Thymus (tissue), 14 donors: ENCODE measurements at places on chromosomes 4 and X.

- DNase-seq = no peak
These were observed 54.2 kb downstream of the AWAT2 start for GRCh38 chrX:69995362-69996112.

DNA sequence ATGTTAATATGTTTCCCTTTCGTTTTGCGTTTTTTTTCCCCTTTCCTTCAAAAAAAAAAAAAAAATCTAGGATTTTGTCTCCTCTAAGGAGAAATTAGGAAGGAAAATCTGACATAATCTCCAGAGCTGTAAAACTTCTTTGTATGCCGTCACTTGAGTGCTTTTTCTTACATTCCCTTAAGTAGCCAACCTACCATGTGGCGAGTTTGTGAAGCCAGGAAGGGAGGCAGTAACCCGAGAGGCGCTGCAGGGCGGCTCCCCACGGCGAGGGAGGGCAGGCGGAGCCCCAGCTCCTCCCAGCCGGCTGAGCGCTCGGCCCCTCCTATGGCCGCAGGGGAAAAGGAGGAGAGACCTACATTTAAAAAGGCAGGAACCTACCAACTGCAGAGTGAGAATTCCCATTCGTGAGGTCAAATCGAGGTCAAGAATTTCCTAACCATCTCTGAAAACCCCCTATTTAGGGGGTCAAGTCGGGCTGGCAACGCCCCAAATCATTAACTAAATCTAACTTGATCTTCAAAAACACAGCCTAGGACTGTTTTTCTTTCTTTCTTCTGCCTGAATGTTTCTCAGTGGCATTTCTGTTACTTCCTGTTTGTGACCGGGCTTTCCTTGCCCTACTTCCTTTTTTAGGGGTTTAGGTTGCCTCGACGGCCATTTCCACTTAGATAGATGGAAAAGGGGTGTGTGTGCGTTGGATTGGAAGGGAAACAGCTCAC lies 345.1 kb upstream of the KLF3 start:
- peak; percentile 52 for DNase-seq

DNA sequence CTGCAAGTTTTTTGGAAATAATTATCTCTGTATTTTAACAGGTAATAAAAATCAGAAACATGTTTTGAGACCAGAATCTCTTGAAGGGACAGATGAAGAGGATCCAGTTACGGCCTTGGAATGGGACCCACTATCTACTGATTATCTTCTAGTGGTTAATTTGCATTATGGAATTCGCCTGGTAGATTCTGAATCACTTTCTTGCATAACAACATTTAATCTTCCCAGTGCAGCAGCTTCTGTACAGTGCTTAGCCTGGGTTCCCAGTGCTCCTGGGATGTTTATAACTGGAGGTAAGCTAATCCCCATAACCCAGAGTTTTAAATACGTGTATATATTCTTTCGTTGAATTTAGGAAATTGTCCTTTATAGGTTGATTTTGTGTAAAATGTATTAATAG lies 59.4 kb downstream of the WDR17 start:
- DNase-seq = no peak

DNA sequence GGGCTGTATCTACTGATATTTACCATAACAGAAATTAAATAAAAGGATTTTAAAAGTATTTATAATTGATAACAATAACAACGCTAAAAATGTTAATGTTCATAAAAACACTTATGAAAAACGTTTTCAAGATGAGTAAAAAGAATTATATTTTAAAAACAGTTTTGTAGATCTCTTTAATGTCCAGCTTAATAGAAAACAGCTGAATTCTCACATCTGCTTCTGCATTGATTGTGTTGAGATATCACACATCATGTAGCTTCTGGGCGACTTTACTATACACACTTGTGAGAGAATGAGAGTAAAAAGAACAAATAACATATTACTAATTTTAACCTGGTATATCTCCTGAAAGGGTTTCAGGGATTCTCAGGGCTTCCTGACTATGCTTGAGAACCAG lies 83.6 kb downstream of the NCAPG start:
- DNase-seq = no peak

DNA sequence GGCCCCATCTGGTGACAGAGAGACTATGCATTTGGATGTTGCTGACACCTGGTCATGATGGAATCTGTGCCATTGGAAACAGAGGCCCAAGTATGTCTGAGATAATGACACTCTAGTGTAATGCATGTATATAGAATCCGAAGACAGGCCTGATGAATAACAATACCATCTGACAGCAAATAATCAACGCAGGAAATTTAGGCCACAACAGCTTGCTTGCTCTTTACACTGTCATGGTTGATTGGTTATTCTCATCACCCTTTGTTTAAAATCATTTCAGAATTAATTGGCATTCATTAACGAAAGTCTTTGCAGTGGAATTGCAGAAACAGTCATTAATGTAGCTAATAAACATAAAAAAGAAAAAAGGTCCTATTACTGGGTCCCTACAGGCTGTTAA lies 194.8 kb downstream of the AFF2 start:
- DNase-seq = no peak

DNA sequence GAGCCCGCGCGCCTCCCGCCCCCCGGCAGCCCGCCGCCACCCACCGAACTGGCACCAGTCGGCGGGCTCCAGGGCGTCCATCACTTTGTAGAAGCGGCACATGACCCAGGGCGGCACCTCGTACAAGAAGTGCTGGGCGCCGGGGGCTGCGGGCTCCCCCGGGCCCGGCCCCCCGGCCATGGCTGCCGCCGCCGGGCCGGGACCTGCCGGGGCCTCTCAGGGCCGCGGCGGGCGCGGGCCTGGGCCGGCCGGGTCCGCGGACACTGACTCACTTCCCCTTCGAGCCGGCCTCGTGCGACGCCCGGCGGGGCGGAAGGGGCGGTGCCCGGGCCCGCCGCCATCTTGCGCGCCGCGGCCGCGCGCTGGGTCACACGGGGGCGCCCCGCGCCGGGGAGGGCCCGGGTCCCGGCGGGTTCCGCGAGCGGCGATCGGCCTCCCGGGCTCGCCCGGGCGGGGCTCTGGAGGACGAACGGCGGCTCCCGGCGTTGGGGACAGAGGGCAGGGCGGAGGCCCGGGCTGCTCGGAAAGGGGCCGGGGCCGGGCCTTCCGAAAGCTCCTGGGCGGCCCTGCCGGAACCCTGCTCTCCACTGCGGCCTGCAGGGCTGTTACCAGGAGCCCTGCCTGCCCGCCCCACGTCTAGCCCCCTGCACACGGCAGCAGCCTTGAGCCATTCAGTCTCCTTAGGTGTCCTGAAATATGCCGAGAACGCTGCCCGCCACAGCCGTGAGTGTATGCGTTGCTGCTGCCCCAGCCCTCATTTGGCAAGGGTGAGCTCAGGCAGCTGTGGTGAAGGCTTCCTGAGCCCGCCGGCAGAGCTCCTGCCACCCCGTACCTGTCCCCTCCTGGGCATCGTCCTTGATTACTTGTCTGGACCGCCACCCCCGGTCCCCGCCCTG lies at the start of gene IRAK1:
Gene IRAK1 (minus strand): TSS at position 270 of the 896 bp plus-strand sequence. CDS start 90 bp downstream, at position 180.
- peak; percentile 42 for DNase-seq

DNA sequence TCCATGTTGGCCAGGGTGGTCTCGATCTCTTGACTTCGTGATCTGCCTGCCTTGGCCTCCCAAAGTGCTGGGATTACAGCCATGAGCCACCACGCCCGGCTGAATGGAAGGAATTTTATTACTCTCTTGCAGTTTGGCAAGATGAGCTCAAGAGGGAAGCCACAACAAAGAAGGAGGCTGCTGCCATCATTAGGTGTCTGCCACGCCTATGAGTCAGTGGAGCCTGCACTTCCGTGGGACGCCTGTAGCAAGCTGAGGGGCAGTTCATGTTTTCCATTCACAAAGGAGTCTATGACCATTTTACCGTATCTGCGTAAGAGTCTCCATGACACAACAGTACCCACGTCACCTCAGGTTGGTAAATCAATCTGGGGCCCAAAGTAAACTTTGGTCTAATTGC lies 51.2 kb upstream of the CHRNA9 start:
- no peak for DNase-seq

DNA sequence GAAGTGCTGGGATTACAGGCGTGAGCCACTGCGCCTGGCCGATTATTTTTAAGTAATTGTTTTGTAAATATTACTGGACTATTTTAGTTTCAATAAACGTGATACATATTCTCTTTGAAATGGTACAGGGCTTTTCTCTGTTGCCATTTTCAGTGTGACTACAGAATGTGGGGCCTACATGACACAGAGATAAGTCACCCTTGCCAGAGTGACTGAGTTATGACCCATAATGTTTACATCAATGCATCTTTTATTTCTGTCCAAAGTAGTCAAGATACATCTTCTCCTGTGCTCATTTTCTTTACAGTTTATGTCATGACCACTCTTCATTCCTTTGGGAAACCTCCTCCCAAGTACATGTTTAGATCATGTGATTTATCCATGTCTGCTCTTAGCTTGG lies 88.3 kb upstream of the GC start:
- no peak for DNase-seq
